ENCODE measurements at places on chromosomes 1 and 21. TPM values are rescaled to one million over a fixed set of nuclear protein-coding genes. Genes with fewer than 3 reads are reported as not detected.

Gene AIRE
- total RNA-seq = not detected

Gene HDAC1
- total RNA-seq = 49.5 TPM

Gene PCNX2
- 21.7 TPM for total RNA-seq

Gene RGS16
- 2.7 TPM for total RNA-seq

Gene SMYD3
- 26.9 TPM for total RNA-seq

Gene LIPI
- not detected for total RNA-seq

Gene LEFTY1
- total RNA-seq = 1.4 TPM

Gene KDF1
- 2.3 TPM for total RNA-seq

Gene TNNT2
- total RNA-seq = not detected

Gene E2F2
- 0.08 TPM for total RNA-seq

Gene CSMD2
- total RNA-seq = 0.22 TPM

Gene PLXNA2
- 12.5 TPM for total RNA-seq

Gene PRAMEF15
- total RNA-seq = not detected

Gene ADAM30
- total RNA-seq = not detected

Data from gastroesophageal sphincter (tissue), 4 donors.